NCI-H345 (cell line): ENCODE measurements at places on chromosomes 1 and 21.
A peak's percentile ranks its signal among the peaks of the same experiment; 100 is the strongest.

GRCh38 chr1:208228550-208228949 lies 15.6 kb downstream of the PLXNA2 start:
- no peak for DNase-seq

DNA sequence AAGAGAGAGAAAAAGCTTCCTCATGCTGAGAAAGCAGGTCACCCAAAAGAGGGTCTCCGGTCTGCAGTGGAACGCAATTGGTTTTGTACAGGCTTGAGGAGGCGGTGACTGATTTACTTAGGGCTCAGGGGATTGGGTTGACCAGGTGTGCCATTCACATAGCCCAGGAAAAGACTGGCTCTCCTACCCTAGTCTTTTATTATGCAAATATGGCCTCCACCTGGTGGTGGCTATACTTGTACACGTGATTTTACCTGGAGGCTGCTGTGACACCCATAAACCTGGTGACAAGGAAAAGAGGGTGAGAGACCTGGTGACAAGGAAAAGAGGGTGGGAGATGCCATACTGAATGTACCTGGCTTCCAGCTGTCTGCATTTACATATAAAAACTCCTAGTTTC lies 49.9 kb downstream of the DNTTIP2 start:
- no peak for DNase-seq

- no peak for DNase-seq
Measured at GRCh38 chr1:12272770-12273169, 42.9 kb downstream of the VPS13D start.

DNA sequence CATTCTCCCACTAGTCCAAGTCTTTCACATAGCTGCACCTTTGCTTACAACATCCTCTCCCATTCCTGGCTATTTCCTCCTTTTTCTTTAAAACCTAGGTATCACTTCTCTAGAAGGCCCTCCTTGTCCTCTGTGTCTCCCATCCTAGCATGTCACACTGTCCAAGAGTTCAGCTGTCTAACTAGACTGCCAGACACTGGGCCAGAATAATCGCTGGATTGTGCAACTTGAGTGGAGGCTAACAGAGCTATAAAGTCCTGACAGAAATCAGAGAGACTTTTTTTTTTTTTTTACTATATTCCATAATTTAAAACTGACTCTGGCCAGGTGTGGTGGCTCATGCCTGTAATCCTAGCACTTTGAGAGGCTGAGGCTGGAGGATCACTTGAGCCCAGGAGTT lies 4.2 kb upstream of the ANGPTL7 start:
- DNase-seq: no peak

DNA sequence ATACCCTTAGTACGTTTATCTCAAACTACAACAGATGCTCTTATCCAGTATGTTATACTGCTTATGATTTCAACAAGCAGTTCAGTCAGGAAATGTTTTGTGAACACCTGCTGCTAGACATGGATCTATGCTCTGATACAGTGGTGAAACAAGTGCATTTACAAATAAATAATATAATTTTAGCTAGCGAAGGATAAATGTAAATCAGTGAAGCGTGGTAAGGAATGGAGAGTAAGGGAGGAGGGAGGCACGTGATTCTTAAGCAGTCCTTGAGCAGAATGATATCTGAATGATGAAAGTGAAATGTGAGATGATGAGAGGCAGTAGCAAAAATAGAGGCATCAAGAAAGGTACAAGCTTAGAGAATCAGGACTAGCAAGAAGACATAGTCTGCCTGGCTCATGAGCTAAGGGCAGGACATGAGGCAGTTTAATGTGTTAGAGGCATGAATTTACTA lies 6.3 kb downstream of the TSNAX start:
- DNase-seq: no peak

DNA sequence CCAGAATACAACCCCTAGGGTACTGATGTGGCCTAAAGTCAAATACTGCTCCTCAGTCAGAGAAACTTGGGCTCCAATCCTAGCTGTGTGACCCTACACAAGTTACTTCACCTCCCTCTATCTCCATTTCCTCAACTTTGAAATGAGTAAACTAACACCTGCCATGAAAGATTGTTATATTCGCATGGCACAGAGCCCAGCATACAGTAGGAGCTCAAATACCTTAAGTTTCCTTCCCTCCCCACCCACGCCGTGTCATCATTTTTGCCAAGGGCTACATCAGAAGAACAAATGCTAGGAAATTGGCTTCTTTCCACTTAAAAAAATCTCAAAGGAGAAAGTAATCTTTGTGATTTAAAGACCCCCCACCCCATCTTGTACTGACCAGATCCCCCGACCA lies 22.2 kb upstream of the ZNF362 start:
- no peak for DNase-seq

GRCh38 chr21:38671773-38672172 lies 134.0 kb upstream of the ETS2 start:
- DNase-seq: no peak

GRCh38 chr1:174156437-174156836 lies 2.9 kb upstream of the RABGAP1L start:
- DNase-seq: no peak

DNA sequence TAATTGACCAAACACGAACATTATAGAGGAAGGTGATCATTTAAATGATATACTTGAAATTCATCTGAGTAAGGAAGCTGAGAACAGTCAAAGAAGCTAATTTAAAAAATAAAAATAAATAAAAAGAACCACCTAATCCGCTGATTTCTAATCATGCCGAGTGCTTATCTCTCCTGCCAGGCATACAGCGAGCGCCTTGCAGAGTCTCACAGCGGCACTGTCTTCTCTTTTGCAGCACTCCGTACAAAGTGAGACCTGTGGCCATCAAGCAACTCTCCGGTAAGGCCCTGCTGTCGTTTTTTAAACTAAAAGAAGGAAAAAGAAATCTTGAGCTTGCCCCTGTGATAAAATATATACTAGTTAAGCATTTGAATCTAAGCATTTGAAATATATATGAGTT lies 45.3 kb downstream of the PDE9A start:
- no peak for DNase-seq

- DNase-seq: no peak
Measured at GRCh38 chr21:34004013-34004938, 69.1 kb upstream of the MRPS6 start.

- no peak for DNase-seq
Measured at GRCh38 chr1:917466-918091, 6.1 kb upstream of the SAMD11 start.

DNA sequence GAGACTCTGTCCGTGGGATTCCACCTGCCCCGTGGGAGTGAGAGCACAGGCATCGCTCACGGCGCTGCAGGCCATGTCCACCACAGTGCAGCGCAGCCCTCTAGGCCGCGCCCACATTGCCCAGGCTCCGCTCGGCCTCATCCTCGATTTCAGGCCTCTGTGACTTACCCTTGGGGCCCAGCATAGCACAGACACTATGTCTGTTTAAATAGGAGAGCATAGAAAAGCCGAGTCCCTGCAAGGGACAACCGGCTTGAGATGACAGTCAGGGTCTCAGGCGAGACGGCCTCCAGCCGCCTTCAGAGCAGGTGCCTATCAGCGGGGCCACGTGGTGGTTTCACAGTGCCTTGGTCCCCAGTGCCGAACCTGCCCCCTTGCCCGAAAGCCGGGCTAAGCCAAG lies 56.9 kb upstream of the POFUT2 start:
- DNase-seq: no peak

- no peak for DNase-seq
Measured at GRCh38 chr1:22123901-22124404, 18.9 kb downstream of the WNT4 start.

DNA sequence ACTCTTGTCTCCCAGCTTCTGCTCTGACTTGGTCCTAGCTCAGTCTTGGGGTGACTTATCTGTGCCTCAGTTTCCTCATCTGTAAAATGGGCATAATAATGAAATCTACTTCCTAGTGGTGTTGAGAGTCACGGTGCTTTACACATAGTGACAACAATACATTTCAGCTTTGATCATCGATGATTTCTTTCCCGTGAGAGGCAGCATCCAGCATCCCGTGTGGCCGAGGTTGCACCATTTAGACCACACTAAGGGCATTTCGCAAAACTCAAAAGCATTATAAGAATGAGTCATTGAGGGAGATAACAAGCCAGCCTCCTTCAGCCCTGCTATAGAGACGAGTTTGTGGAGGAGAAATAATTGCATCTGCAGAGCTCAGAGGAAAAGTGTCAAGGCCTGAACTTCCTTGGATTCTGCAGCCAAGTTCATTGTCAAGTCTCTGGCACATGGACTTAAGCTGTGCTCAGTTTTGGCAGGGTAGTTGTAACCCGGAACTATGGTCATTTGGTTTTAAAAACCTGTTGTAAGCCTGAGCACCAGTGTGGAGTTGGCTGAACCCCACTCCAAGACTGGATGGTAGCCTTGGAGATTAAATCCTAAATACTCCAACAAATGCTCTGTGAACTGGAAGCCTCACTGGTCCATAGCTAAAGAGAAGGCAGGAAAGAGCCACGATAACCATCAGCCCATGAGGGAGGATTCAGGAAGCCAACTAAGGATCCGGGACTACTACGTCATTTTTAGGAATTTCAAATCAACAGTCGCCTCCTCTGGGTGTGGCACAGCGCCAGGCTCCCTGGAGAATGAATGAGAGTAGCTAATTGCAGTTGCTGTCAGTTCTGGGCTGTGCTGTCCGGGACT lies 64.2 kb downstream of the TCP10L start:
- peak; percentile 33 for DNase-seq

- peak; percentile 33 for DNase-seq
Measured at GRCh38 chr1:153527023-153527682, 8.6 kb downstream of the S100A6 start.

- no peak for DNase-seq
Measured at GRCh38 chr1:204744107-204744779, 58.7 kb upstream of the LRRN2 start.
